ENCODE measurements at places on chromosomes 7 and 10.
A peak's percentile ranks its signal among the peaks of the same experiment; 100 is the strongest.

DNA sequence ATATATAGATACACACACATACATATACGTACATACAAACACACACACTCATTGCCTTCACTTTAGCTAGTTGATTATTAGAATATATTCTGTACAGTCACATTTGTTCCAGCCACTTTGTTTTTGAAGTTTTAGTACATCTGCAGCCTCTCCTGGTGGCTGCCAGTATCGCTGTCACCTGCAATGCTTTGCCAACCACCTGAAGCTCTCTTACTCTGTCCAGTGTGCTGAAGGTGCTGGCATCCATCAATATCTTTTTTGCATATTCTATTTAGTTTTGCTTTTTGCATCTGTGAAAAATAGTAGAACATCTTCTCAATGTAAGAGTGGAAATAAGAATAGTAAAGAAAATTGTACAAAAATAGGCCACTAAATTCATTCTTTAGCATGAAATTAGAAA lies 388.6 kb downstream of the EXOC4 start:
- no peak for DNase-seq

DNA sequence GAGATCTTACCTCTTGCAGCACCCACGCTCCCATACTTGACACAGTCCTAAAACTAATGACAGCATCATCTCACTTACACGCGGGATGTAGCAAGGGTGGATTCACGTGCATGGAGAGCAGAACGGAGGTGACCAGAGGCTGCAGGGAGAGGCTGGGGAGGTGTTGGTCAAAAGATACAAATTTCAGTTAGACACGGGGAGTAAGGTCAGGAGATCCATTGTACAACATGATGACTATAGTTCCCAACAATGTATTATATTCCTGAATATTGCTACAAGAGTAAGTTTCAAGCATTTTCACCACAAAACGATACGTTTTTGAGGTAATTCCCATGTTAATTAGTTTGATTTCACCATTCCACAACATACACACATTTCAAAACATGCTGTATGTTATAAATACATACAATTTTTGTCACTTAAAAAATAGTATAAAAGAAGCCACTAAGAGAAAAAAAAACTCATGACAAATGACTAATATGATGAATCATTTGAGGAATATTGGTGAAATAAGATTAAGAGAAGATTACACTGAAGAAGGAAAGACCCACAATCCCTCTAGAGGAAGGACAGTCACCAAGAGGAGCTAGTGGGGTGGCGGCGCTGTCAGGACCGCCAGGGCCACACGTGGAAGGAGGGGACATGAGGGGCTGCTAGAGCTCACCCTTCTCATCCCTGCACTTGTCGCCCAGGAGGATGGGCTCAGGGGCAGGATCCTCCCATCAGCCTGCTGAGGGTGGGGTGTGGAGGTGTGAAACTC lies 49.4 kb upstream of the EGFR start:
- DNase-seq, result no peak

GRCh38 chr10:110279407-110279986 lies 25.2 kb downstream of the SMNDC1 start:
- peak; percentile 67 for DNase-seq

DNA sequence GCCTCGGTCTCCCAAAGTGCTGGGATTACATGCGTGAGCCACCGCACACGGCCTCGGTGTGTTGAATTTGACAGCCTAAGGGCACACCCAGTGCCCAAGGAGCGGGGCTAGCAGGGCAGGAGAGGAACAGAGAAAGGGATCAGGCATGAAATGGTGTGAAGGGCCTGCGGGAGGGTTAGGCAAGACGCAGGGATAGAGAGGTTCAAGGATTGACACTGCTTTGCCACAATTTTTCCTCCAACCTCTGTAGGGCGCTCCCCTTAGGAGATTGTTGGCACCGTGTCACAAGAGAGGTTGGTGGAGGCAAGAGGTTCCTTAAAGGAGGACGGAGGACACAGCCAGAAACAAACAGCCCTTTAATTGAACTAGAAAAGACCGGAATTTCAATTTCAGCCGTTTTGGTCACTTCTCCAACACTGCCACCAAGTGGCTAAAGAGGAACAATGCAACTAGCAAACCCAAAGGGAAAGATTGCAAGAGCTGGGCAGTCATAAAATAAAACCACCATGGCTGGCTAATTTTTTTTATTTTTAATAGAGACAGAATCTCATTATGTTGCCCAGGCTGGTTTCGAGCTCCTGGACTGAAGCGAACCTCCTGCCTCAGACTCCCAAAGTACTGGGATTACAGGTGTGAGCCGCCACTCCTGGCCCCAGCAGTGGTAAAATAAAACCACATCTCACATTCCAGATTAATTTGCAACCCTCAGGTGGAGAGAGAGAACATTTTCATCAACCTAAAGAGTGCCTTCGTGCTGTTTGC lies 6.9 kb upstream of the CREB3L2 start:
- peak; percentile 45 for DNase-seq

DNA sequence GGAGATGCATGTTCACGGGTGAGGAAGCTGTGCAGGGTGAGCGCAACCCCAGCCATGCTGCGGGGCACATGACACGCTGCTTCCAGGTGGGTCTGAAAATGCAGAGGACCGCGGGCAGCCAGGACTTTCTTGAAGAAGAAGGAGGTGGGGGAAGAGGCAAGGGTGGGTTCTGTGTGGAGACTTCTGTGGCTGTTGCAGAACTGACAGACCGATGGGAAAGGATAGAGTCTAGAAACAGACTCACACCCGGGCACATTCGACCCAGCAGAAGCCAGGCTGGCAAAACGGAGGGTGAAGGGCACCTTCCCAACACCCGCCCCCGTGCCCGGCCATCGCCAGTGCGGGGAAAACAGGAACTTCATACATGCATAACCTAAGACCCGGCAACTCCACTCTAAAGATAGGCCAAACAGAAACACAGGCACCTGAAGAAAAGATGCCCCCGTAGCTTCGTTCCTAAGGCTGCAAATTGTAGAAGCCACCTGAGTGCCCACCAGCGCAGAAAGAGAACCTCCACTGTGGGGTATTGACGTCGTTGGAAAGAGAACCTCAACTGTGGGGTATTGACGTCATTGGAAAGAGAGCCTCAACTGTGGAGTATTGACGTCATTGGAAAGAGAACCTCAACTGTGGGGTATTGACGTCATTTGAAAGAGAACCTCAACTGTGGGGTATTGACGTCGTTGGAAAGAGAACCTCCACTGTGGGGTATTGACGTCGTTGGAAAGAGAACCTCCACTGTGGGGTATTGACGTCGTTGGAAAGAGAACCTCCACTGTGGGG lies 4.8 kb upstream of the KNDC1 start:
- DNase-seq, result no peak

- no peak for DNase-seq
Measured at GRCh38 chr10:89909752-89910151, 208.4 kb downstream of the KIF20B start.

- DNase-seq, result no peak
Measured at GRCh38 chr10:83458611-83459010, 680.7 kb upstream of the GHITM start.

- DNase-seq, result no peak
Measured at GRCh38 chr10:35232527-35232926, 103.8 kb upstream of the CCNY start.

GRCh38 chr10:91002656-91003055 lies 81.8 kb upstream of the ANKRD1 start:
- no peak for DNase-seq

DNA sequence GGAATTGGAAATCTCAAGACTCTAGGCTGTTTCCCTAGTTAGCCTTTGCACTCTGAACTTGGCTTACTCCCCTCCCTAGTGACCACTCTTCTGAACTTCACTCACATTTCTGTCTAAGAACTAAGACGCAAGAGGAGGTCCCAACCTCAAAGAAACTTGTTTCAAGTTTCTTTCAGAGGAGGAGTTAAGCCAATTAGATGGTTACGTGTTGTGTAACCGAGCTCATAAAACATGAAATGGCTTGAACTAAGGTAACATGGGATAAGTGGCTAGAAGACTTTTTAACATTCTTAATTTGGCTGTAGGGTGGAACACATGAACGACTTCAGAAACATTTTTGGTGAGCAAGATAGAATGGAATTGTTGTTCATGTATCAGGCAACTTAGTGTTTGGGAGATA lies 39.5 kb upstream of the SEC61G start:
- DNase-seq, result no peak

GRCh38 chr7:94482796-94483195 lies 26.8 kb upstream of the CASD1 start:
- DNase-seq, result no peak

DNA sequence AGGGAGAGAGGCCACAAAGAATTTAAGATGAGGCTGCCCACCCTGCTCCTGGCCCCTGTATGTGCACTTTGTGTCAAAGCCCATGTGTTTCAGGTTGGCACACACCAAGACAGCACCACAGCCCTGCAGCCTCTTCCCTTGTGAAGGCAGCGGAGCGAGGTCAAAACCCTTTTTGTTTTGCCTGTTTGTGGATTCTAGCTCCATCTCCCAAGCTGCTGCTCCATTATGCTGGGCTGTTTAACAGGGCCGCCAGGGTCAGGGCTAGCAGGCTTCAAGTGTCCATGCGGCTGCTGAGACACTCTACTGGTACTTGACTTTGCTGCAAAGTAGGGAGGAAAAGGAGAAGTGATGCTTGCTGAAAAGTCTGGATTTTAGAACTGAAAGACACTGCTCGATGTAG lies 142.3 kb upstream of the EFCAB10 start:
- DNase-seq, result no peak

DNA sequence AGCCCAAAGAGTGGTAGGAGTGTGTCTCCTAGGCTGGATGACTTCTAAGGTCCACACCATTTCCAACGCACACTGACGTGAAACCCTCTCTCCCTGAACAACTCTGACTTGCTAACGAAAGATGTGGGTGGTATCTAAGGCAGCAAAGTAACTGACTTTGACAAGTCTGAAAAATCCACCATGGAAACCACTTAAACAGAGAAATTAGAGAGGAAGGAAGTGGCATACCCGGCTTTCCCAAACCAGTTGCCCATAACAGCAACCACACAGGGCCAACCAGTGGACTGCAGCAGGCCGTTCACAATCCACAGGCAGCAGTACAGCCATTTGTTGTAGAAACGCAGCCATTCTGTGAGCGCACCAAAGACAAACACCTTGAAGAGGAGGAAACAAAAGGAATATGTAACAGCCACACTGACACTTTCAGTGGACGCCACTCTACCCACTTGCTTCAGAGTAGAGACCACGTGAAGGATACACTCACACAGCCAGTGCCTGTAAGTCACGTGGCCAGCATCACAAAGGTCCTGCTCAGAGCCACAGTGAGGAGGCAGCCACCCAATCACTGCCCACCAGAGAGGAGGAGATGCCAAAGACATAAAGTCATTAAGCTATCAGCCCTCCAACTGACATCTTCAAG lies 39.8 kb downstream of the SLC37A3 start:
- DNase-seq, result no peak

DNA sequence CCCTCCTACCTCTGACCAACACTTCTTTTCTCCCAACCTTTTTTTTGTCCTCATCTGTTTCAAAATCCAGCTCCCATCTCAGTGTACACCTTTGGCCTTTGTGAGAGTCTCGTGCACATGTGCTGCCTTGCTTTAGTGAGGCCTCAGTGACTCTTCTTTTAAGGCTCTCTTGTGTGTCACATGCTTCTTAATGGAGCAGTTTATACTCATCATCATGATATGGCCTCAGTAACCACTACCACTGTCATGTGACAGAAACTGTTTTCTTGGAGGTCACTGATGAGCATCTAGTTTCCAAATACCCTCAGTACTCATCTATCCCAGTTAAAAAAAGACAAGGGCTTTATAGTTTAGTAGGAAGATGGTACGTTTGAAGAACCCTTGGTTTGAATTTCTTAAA lies 8.1 kb upstream of the ARHGAP22 start:
- no peak for DNase-seq

DNA sequence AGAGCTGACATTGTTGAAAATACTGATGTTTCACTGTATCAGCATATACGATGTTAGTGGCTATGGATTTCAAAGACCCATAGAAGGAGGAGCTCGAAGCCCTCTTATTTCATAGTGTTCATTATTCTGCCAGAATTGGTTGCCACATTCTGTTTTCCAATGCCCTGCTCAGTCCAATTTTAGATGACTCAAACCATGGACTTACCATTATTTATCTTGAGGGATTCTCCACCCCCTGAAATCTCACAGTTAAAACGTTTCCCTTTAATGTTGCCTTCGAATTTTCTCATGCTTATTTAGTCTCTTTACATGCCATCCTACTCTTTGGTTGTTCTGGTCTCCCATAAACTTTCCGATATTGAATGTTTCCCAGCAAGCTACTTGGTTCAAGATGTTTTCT lies 264.5 kb downstream of the HDAC9 start:
- DNase-seq, result no peak

- no peak for DNase-seq
Measured at GRCh38 chr7:113119429-113119828, 1.1 kb upstream of the SMIM30 start.

DNA sequence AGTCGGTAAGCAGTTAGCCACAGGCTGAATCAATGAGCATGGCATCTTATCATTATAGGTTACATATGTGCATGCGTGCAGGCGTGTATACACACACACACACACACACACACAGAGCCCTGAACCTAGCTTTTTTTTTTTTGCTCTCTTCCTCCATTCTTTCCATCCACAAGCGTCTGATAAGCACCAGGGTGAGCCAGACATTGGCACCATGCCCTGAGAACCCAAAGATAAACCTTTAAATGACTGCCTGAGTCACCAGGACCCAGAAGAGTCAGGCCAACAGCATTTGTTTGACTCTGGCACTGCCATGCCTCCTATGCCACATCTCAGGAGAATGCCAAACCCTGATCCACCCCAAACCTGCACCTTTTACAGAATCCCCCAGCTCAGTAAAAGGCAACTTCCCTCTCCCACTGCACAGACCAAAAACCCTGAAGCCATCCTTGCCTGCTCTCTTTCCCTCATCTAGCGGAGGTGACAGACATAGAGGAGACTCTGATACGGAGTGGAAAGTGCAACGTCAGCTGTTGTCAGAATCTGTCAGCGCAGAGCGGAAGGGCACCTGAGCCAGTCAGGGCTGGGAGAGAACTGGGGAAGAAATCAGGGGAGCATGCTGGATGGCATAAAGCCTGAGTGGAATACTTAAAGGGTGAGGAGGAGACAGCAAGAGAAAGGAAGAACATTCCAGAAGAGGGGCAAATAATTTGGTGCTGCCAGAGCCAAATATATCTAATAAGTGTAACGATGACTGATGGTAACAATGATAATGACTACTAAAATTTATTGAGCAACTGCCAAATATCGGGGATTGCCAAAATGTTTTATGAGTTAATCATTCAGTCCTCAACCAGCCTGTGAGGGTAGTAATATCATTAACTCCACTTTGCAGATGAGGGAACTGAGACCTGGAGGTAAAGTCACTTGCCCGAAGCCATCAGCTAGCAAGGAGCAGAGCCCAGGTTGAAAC lies 3.2 kb downstream of the PARP12 start:
- DNase-seq, result peak; percentile 54

GRCh38 chr10:42975005-42975493 lies 101.8 kb upstream of the RET start:
- no peak for DNase-seq

- DNase-seq, result no peak
Measured at GRCh38 chr7:26650103-26650502, 214.3 kb downstream of the SKAP2 start.
